NCI-H2171 treated with DMSO at 0.1 percent for 48 hours (cell line): ENCODE measurements at places on chromosomes 4 and X.
A peak's percentile ranks its signal among the peaks of the same experiment; 100 is the strongest.

DNA sequence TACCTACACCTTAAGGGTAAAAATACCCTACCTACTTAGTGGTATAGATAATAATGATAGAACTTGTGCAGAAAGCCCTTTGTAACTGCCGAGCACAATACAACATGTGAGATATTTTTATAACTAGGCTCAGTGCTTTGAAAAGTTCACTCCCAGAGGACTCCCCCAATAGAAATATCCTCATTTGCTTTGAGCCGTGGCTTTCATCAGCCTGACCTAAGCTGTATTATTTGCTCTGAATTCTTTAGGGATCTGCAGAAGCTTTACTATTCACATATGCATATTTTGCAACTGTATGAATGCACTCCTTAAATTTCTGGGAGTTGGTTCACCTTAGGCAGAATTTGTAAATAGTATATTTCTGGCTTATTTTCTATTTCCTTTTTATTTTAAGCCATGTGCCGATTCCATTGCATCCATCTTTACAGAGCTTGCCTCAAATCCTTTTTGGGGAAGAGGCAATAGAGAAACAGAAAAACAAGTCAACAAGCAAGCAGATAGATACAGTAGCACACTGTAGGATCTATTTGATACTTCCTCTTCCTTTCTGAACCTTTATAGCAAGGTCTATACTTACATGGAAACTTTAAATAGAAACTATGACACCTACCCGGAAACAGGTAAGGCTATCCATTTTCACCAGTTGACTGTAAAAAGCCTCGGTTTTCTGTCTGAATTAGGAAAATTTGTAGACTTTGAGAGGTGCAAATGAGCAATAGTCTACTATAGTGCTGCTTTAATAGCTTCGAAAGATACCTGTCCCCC lies 242.5 kb upstream of the VCX3A start:
- no peak for DNase-seq

- no peak for DNase-seq
Measured at GRCh38 chr4:54032558-54033135, 31.8 kb downstream of the CHIC2 start.

GRCh38 chr4:3685081-3685645 lies 81.0 kb upstream of the ADRA2C start:
- no peak for DNase-seq

GRCh38 chrX:154603438-154604430 lies 15.3 kb downstream of the CTAG1B start:
- DNase-seq: no peak

- DNase-seq: no peak
Measured at GRCh38 chr4:80255329-80256095, 11.0 kb upstream of the FGF5 start.

- DNase-seq: no peak
Measured at GRCh38 chrX:39260965-39261364, 459.7 kb downstream of the MID1IP1 start.

- no peak for DNase-seq
Measured at GRCh38 chrX:11210415-11210801, 82.8 kb upstream of the AMELX start.

GRCh38 chrX:3076416-3076991 lies 35.2 kb downstream of the ARSF start:
- DNase-seq: no peak

GRCh38 chrX:40581336-40581920 lies 658 bp downstream of the ATP6AP2 start:
- peak; percentile 1 for DNase-seq

DNA sequence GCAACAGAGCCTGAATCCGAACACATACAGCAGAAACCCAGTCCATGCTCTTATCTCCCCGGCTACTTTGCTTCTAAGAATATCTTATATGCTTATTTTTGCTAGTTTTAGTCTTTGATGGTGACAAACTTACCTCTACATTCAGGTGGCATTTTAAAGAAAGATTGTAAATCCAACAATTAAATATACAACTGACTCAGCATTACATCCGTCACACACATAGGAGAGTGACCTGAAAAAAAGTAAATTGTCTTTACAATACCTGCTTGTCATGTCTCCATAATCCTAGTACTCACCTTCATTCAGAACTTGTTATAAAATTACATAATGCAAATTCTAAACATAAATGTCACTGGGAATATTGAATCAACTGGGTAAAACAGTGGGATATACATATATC lies 30.6 kb upstream of the BMP3 start:
- DNase-seq: no peak

GRCh38 chr4:88027611-88028608 lies 20.5 kb downstream of the PKD2 start:
- DNase-seq: no peak

DNA sequence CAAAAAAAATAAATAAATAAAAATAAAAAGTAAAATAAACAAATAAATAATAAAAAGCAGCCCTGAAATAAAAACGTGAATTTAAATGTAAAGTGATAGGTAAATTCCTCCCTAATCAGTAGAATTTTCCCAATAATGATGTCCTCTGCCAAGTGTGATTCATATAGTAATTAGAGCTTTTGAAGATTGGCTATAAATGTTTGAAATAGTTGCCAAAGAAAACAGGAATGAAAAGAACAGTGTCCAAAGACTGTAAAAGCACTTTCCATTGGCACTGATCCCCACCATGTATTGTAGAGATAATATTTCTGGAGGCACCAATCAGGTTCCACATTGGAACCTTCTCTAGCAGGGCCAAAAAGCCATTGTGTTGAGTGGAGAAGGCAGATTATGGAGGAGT lies 25.9 kb upstream of the SMARCAD1 start:
- no peak for DNase-seq

- no peak for DNase-seq
Measured at GRCh38 chr4:98833384-98833783, 95.5 kb downstream of the EIF4E start.

GRCh38 chr4:97548943-97549583 lies 594.2 kb downstream of the STPG2 start:
- DNase-seq: no peak

DNA sequence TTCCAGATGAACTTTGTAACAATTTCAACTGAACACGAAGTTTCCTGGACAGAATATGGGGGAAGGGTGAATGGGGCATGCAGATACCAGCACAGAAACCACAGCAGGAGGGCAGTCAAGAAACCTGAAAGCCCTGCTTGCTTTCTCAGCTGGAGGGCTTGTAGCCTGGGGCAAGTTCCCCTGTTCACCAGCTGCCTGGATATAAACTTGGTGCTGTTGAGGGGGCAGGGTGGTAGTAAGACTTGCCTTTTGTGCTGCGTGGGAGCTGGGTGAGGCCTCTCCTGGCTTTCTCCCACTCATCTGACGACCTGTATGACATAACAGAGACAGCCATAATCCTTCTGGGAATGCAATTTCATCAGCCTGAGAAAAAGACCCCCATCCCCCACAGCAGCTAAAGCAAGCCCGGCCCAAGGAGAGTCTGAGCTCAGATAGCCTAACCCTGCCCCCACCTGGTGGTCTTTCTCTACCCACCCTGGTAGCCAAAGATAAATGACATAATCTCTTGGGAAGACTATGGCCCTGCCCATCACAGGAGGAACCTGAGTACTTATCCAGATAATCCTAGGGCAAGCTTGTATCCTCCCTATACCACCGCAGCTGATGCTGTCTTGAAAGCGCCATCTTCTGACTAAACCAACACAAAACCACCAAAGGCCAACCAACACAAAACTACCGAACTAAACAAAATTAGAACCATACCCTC lies 234.3 kb downstream of the LAS1L start:
- no peak for DNase-seq

DNA sequence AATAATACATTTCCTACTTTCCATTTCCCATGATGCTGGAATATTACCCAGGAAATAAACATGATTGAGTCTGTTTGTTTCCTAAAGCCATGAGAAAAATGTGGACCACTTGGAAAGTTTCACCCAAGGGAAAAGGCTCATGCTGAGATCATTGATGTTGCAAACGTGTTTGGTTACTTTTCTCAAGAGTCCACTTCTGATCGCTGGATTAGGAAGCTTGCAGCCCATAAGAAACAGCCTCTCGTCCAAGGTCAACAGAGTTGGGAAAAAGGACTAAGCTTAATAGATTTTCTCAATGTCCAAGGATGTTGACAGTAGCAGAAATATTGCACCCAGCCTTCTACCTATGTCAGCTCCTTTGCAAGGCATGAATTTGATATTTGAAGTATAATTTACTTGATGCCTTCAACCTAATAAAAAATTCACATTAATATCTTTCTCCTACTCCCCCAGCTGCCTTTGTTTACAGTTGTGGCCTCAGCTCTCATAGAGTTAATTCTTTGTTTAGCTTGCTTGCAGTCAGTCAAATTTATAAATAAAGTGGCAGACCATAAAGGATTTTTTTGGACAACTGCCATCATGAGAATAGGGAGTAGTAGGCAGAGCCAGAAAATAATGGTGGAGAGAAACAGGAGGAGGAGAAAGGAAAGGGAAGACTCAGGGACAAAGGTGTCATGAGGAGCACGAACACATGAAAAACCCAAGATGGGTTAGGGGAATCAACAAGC lies 65.6 kb upstream of the BLTP1 start:
- DNase-seq: no peak

DNA sequence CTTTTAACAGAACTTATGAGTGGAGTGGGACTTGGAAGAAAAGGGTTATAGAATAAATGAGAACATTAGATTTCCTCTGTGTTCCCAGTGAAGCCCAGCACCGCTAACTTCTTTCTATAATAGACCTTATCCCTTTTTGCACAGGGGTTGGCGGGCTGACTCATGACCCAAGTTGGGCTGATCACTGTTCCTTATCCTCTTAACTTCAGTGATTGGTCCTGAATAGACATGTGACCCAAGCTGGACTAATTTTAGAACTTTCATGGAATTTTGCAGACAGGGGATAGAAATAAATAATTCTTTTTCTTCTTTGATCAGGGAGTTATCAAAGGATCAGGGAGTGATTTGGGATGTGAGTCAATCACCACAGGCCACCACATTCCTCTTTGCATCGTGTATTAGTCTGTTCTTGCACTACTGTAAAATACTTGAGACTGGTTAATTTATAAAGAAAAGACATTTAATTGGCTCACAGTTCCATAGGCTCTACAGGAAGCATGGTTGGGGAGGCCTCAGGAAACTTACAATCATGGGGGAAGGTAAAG lies 75.9 kb downstream of the UCHL1 start:
- DNase-seq: no peak

DNA sequence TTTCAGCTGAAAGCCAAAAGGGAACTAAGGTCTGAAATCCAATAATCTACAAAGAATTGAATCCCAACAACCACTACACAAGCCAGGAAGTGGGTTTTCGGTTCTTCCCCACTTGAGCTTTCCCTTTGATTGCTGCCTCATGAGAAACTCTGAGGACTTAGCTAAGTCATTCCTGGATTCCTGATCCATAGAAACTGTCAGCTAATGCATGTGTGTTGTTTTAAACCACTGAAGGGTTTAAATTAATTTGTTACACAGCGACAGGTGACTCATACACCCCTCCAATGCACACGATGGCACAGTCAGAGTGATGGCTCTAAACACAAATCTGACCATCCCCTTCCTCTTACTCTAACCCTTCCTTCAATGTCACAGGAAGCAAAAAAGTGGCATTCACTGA lies 282.9 kb downstream of the RAB28 start:
- DNase-seq: no peak

- DNase-seq: peak; percentile 19
Measured at GRCh38 chrX:69424161-69424560, 80.0 kb upstream of the NALF2 start.

- no peak for DNase-seq
Measured at GRCh38 chrX:627510-627981, 3.0 kb upstream of the SHOX start.

DNA sequence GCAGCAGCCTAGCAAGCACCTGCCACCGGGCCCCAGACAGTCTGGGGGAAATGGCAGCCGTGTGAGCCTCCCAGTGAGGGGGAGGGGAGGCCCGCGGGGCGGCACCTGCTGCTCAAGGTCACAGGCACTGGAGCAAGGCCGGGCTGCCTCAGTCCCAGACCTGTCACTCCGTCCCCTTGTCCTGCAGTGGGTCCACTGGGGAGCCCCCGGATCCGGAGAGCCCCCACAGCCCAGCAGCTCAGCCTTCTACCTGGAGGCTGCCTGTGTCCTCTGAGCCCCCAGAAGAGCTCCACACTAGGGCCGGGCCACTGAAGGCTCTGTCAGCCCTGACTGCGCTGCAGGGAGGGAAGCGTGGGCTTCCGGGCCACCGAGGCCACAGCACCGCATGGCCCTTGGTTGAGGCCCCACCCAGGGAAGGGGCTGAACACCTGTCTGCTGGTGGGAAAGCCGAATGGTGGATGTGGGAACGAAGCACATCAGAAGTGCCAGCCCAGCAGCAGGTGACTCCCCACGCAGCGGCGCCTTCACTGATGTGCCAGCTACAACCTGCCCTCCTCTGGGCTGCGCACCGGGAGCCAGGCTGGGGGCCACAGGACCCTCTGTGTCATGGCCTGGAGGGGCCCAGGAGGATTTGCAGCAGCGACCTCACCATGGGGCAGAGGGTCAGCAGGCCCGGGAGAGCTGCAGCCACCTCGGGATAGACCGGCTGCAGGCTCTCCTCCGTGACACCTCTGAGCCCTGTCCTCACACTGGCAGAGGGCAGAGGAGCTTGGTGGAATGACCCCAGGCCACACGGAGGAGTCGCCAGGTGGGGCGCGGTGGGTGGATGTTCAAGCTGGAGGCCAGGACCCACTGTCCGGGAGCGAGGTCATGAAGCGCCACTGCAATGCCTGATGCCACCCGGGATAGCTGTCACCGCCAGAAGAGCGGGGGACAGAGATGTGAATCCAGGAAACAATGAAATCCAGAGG lies 35.0 kb upstream of the MXD4 start:
- no peak for DNase-seq

DNA sequence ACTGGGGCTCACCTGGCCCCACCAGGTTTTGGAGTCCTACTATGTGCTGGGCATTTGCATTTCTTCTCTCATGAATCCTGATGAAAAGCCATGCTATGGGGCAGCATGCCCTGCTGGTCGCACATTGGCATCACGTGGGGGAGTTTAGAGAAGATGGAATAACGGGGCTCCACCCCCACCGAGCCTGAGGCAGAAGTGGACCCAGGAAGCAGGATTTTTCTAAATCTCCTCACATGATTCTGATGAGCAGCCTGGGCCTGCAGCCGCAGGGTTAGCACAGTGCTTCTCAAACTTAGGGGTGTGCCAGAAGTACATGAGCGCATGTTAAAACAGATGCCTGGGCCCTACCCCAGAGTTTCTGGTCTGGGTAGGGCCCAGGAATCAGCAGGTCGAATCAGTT lies 4.6 kb upstream of the SORCS2 start:
- no peak for DNase-seq
